ENCODE measurements at places on chromosomes 7 and 10. TPM values are rescaled to one million over a fixed set of nuclear protein-coding genes. Genes with fewer than 3 reads are reported as not detected.
A peak's percentile ranks its signal among the peaks of the same experiment; 100 is the strongest.

GRCh38 chr7:6502886-6503285 is 48.4 kb downstream of the GRID2IP start:
- no peak for DNase-seq

GRCh38 chr10:73998929-73999691 is 1.2 kb downstream of the VCL start:
- peak; percentile 7 for DNase-seq

DNA sequence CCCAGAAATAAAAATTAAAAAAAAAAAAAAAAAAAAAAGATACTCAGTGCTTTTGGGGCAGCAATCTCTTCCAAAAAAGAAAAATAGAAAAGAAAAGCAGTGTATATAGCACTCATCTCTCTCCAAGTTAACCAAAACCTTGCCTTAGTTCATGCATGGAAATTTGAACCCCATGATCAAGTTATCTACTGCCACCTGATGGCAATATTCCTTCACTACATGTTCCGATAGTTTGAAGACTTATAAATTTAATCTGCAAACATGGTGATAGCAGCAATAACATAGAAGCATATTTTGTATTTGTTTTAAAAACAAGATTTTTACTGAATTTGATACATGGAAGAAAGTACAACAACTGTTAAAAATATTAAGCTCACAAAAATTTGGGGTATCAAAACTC is 48.6 kb upstream of the SLIT1 start:
- DNase-seq: no peak

DNA sequence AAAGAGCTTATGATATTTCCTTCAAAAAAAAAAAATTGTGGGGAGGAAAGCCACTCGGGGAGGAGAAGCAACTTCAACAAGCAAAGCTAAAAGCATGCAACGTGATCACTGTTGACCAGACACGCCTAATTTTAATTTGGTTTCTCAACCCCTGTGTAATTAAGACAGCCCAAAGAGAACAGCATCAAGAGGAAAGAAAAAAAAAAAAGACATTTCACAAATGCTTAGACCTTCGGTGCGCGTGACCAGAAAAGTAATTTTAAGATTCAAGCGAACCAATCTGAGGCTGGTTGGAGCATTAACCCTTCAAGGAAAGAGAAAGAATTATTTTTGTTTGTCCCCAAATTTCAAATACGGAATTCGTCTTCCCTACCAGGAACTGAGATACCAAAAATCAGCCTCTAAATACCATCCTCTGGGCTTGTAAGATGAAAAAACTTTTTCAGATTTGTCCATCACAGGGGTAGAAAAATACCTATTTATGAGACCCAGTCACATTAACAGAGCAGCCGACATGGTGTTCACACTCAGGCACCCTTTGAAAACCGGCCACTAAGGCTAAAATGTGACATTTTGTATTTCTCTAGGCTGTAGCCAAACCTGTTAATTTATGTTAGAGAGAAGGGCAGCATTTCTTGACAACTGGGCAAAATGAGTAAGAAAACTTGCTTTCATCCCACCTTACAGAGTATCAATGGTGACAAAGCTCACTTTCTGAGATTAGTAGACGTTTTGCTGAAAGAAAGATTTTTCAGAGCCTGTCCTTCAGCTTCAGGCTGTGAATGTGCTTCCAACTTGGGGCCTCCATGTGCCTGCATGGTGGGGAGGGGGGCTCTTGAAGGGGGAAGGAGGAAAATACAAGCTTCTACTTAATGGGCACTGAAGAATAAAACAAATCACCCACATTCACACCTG is 179.9 kb upstream of the KLF14 start:
- DNase-seq: no peak

DNA sequence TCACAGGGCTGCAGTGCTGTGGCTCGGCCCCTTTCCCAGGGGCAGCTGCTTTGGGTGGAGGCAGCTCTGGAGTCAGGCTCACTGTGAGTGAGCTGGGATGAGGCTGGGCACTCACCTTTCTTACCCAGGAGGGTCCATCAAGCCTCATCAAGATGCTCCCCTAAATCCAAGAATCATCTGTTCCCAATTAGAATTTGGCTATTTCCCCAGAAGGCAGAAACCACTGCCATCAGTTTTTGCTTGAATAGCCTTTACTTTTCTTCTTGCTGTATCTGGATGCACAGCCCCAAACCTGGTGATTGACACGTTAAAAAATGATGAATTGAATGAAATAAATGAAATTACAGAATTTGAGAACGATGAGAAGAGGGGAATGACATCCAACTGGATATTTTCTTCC is 74.3 kb upstream of the LYZL1 start:
- no peak for DNase-seq

DENND10 gene
- total RNA-seq: 10.3 TPM
